ENCODE measurements at places on chromosomes 7 and 10.

DNA sequence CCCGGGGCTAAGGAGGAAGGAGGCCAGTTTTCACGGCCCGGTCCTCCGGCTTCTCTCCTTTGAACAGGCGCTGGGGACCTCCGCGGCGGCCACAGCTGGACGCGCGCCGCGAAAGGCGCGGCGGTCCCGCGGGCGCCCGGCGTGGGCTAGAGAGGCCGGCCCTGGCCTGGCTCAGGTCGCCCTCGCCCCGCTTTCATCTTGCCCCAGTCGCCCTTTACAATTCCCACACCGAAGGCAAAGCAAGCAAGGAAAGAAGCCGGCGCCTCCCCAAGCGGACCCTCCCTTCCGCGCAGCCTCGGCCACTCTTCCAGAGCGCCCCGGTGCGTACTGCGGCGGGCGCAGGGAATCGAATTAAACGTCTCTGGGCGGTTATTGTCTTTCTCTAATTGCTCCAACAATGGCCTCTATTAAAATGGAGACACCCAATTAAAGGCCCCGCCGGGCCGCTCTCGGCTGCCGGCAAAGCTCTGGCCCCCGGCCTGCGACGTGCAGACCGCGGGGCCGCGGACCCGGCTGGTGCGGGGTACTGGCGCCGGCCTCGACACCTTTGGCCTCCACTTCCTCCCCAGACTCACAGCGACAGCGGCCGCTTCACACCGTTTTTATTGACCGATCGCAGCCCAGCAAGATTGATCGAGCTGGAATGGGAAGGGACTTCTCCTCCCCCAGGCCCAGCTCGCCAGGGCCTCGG, 4.5 kb upstream of the GATA3 start:
- DNase-seq = no peak

DNA sequence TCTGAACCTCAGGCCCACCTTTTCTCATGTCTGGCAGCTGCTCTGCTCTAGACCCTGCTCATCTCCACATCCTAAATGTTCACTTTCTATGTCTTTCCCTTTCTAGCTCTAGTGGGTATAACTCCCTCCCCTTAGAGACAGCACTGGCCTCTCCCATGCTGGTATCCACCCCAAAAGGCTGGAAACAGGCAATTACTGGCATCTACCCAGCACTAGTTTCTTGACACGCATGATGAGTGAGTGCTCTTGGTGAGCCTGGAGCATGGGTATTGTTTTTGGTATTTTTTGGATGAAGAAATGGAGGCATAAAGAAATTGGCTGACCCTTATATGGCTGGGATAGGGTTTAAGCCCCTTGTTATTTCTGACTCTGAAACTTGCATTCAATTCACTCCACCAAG, 156.0 kb downstream of the EGFR start:
- DNase-seq = no peak

DNA sequence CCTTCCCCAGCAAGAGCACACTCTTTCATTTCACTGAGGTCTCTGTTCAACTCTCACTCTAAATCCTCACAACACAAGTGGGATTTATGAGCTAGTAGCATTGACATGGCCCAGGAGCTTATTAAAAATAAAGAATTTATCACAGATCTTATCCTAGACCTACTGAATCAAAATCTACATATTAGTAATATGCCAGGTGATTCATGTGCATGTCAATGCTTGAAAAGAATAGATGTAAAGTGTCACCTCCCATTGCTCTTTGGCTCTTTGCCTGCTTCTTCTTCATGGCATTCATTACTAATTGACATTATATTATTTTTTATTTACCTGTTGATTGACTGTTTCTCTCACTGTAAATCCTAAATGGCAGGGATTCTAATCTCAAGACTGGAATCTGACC, 459.2 kb upstream of the LRRTM3 start:
- no peak for DNase-seq

DNA sequence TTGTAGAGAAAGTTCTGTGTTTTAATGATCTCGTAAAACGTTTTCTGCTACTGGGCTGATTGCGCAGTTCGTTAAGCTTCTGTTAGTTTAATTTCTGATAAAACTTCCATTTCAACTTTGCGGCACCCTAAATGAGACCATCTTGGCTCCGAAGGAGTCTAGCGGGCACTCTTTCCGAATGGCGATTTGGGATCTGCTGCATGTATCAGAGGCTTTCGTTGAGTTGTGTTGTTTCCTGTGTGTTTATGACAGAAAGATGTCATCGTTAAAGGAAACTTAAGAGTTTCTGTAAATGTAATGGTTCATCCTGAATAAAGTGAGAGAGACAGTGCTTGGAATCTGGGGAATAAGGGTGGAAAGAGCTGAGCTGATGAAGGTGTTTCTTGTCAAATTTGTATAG, 174.7 kb downstream of the TCF7L2 start:
- DNase-seq = no peak

GRCh38 chr7:124497176-124497575, 268.4 kb downstream of the GPR37 start:
- no peak for DNase-seq

- no peak for DNase-seq
Observed at GRCh38 chr10:30728766-30729165, 99.2 kb upstream of the LYZL2 start.

DNA sequence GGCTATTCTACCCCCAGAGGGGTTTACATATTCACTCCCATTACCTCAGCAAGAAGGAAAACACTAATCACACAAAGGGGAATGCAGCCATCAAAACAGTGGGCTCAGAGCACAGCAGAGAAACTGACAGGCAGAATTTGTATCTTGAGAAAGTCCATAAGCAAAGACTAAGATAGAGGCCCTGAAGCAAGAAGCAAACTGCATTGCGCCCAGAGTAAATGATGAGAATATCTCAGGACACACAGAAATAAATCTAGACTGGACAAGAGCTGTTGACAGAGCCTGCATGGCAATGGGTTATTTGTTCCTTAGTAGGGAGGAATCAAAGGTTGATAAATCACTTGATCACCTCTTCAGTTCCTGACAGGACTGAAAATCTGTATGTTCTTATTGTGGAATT, 440.7 kb upstream of the CELF2 start:
- no peak for DNase-seq

GRCh38 chr7:24757353-24758275, at the start of gene GSDME:
Gene GSDME, minus strand, starts transcription at chr7:24757464. Its CDS starts 7,690 bp downstream, at chr7:24749774.
- DNase-seq = no peak

- no peak for DNase-seq
Observed at GRCh38 chr10:110190170-110190569, 17.2 kb upstream of the MXI1 start.

GRCh38 chr10:101732096-101732495, 37.1 kb upstream of the FBXW4 start:
- no peak for DNase-seq

DNA sequence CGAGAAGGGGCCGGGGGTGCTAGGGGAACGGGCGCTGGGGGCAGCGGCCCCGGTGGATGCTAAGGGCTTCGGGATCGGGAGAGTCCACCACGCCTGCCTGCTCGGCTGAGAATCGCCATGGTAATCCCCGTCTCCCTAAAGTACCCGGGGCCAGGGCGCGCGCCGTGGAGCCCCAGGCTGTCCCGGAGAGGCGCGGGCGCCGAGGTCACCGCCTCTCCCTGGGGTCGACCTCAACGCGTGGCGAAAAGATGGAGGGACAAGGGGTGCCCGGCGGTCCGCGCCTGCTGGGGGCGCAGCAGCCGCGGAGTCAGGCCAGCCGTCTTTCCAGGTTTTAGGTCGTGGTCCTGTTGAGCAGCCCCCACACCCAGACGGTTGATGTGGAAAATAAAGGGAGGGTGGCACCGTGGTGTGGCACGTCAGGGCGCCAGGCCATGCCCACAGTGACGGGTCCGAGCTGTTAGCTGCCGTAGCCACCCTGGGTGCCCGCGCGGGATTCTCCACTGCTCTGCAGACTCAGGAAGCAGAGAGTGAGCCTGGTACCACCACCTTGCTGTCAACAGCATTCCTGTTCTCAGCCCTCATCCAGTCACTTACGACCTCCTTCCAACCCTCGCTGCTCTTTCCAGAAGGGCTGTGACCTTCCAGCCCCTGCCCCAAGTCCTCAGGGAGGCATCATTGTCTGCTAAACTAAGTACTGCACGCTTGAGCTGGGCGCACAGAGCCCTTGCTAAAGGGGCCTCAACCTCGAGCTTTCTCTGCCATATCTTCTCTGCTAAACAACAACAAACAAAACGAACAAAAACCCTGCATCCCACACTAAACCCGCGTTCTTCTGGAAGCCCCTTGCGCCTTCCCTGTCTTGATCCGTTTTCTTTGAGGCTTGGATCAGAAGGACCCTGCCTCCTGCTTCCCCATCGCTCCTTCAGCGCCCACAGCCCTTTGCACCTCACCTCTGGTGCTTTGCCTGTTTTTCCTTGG, 666 bp downstream of the SMKR1 start:
- no peak for DNase-seq

GRCh38 chr7:16810112-16810511, 5.3 kb upstream of the AGR2 start:
- no peak for DNase-seq

GRCh38 chr10:131435760-131436457, 124.4 kb upstream of the TCERG1L start:
- DNase-seq = no peak

- no peak for DNase-seq
Observed at GRCh38 chr10:95877881-95878280, 29.9 kb upstream of the CC2D2B start.

DNA sequence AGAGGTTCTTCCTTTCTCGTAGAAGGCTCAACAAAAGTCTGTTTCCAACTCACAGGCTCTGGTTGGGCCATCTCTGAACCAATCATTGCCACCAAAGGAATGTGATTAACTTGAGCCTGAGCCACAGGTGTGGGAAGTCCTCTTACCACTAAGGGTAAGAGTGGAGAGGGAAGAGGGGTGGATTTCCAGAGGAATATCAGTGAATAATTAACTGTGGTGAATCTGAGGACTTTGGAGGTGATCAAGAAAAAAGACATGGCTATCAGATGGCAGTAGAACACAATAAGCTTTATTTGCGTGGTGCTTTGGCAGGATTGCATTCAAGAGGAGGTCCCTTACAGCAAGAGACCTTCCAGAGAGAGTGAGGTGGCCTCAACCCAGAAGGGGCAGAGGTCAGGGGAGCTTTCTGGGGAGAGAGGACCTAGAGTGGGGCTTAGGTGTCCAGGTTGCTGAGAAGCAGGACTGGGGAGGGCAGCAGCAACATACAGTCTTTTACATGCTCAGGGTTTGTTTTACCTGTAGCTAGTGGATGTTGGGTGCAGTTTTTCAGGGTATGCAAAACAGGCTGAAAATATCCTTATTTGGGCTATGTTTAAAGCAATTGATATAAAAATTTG, 61.4 kb downstream of the BBS9 start:
- DNase-seq = no peak

DNA sequence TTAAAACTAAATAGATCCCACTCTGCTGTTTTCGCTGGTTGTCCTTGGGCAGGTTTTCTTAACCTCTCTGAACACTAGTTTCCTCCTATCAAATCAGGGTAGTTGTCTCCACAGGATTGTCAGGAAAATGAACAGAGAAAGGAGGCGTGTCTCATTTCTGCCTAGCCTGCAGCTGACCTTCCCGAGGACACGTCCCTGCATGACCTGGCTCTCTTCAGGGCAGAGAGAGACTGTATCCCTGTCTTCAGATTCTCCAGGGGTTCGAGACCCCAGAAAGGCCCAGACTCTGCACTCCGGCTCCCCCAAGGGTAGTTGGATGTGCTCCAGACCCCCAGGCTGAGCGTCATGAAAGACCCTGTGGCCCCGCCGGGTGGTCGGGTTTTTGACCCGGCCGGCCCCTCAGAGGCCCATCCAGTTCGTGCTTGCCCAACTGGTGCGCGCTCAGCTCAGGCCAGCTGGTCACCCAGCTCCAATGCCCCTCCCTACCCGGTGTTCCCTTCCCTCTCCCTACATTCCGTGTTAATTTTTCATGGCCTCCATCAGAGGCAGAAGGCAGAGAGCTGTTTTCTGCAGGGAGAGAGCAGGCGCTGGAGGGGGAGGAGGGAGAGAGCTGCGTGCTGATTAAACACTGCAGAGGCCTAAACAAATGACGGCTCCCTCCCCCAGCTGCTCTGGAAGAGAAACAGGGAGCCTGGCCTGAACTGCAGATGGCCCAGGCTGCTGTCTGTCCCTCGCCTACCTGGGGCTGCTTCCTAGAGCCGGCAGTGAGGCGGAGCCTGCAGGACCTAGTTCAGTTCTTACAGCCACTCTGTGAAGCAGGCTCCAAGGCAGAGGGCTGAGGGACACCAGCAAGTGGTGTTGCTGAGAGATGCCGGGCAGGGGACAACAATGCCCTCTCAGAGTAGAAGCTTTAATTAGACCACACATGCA, 86.2 kb upstream of the PPIF start:
- no peak for DNase-seq

DNA sequence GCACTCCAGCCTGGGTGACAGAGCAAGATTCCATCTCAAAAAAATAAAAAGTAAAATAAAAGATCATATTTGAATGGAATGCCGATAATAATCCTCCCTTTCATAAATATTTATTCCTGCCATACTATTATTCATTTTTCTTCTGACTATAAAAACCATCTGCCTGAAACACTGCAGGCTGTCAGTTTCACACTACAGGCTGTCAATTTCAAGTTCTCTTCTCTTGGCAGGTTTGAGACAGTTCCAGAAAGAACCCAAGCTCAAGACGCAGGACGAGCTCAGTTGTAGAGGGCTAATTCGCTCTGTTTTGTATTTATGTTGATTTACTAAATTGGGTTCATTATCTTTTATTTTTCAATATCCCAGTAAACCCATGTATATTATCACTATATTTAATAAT, 18.2 kb upstream of the AGBL3 start:
- DNase-seq = no peak

GRCh38 chr7:45880433-45880860, 7.6 kb upstream of the CCDC201 start:
- no peak for DNase-seq

DNA sequence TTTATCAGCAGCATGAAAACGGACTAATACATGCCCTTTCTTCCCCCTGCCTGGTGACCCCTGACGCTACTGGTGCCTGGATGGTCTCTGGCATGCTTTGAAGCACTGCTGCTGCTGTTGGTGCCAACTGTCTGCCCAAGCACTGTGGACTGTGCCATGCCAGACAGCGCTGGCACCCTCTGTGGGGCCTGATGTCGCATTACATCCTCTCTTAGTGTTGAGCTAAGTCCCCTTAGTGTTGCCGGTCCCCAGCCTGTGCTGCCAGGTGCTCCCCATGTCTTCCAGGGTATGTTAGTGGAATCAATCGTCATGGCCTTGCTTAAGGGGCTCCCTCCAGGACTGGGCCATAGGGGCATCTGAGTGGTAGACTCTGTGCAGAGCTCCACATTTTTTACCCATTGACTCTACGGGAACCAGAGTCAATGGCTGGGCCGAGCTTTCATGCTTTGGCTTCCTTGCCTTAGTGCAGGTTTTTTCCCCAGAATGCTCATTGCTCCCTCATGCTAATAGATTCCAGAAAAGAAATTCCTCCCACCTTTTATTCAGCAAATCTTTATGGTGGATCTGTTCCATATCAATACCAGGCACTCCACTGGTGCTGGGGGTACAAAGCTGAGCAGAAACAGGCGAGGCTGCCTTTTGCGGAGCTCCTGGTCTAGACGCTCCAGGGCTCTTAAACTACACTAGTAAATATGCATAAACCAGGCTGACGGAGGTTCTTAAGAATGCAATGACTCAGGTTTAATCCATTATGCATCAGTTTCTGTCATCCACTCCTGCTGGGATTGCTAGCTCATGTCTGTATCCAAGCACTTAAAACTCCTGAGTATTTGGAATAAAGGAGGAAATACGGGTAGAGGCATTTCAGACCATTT, 21.8 kb upstream of the MRC1 start:
- DNase-seq = no peak

GRCh38 chr7:152602962-152603361, 73.0 kb downstream of the XRCC2 start:
- DNase-seq = no peak
